ENCODE measurements at places on chromosomes 7 and 10.

DNA sequence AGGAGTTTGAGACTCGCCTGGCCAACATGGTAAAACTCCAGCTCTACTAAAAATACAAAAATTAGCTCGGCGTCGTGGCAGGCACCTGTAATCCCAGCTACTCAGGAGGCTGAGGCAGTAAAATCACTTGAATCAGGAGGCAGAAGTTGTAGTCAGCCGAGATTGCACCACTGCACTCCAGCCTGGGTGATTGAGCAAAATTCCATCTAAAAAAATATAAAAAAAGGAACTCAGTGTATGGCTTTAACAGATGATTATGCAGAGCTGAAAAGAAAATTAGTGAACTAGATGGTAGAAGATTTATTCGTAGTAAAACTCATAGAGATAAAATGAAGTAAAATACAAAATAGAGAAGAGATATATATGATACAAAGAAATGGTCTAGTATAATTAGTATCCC is 12.6 kb upstream of the CNOT4 start:
- no peak for DNase-seq

DNA sequence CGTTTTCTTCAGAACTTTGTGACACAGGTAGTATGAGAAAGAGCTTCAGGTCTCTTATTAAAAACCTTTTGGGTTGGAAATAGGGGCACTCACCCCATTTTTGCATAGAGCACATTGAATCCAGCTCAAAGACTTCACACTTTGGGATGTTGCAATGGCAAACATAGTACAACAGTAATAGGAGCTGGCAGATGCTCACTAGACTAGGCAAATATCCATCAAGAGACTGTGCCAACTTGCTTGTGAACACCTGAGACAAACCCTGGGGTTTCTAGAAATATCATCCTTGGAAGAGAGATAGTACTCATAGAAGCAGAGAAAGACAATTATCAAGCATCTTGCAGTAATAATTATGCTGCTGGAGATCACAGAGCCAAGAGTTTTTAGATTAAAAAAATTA is 280.0 kb downstream of the CACNA2D1 start:
- DNase-seq = no peak

DNA sequence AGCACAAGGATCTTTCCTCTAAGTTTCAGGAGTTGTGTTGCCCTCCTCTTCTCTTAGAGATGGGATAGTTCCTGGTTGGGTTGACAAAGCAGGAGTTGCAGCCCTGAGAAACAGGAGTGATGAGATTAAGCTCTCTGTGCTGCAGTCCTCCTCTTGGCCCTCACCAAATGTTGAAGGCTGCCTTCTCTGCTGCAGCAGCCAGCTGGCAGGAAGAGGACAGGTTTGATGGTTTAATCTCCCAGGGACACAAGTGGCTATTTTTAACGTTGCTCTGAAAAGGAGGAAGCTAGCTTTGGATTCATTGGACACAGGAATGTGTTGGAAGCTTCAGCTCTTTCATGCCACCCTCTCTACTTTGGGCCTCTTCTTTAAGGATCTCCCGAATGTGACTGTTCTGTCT is 9.4 kb downstream of the STRIP2 start:
- no peak for DNase-seq

DNA sequence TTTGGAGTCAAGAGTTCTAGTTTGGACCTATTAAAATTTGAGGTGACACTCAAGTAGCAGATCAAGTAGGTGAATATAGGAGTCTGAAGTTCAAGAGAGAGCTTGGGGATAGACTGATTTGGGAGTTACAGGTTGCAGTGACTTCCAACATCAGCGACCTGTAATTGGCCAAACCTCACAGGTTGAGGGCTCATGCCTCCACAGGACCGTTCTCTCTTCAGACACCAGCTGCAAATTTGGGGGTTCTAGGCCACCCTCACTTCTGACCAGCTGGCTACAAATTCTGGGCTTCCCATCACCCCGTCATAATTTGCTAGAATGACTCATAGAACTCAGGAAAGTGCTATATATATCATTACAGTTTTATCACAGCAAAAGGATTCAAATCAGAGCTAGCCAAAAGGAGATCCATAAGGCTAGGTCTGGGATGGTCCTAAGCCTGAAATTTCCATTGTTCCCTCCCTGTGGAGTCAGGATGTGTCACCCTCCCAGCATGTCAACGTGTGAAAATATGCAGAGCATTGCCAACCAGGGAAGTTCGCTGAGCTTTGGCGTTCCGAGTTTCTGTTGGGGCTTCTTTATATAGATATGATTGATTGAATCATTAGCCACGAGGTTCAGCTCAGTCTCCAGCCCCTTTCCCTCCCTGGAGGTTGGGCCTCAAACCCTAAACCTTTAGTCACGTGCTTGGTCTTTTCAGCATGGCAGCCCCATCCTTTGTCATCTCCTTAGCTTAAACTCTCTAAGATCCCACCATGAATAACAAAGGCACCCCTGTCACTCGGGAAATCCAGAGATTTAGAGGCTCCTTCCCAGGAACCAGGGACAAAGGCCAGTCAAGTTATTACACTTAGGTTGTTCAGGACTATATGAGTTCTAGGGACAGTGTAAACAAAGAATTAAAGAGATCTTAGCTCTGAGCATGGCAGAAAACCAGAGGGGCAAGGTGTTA is 20.7 kb upstream of the ZNF212 start:
- DNase-seq = no peak

DNA sequence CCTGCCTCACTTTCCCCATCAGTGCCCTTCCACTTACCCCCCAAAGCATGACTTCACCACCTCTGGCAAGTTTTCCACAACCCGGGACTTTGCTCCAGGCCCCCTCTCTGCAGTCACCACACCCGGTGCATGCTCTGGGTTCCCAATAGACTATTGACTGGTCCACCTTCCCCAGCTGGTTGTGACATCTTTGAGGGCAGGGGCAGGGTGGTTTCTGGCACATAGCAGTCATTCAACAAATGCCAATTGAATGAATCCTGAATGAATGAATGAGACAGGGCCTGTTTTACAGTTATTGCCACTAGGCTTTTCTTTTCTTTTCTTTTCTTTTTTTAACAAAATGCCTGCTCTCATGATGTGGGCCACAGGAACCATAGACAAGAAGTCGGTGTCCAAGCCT is 28.8 kb upstream of the DOCK1 start:
- no peak for DNase-seq

DNA sequence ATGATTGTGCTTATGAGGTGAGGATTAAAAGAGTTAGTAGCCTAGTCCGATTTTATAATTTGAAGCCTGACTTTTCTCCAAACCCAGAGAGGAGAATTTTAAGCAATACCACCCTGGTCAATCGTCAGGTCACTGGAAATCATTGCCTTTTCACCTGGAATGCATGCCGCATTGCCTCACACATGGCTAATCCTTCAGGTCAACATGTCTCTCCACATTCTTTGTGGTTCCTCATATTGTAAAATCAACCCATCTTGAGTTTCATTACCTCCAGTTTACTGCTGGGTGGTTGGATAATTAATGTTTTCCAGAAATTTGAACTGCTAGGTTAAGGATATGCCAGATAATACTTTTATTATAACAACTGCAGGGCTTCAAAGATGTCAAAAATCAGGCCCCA is 55.6 kb upstream of the SEMA3E start:
- DNase-seq = no peak

- no peak for DNase-seq
These were observed 29.1 kb upstream of the EFCAB10 start for GRCh38 chr7:105610165-105610930.

GRCh38 chr10:112790921-112791320 is 159.1 kb upstream of the TCF7L2 start:
- DNase-seq = no peak

- DNase-seq = no peak
These were observed 1.1 kb upstream of the FEZF1 start for GRCh38 chr7:122305475-122306319.

All from posterior cingulate gyrus (tissue), 11 donors.